HepG2 (cell line): ENCODE measurements at places on chromosomes 13 and 19. TPM values are rescaled to one million over a fixed set of nuclear protein-coding genes. Genes with fewer than 3 reads are reported as not detected.

The GFY gene
- not detected in 2 replicates for total RNA-seq

The MYO16 gene
- total RNA-seq, result not detected in 2 replicates

The TEX101 gene
- total RNA-seq, result not detected in 2 replicates

The GSX1 gene
- total RNA-seq, result not detected in 2 replicates

The NALCN gene
- total RNA-seq, result not detected in 2 replicates

The GJB2 gene
- total RNA-seq, result 0.18 TPM in 1 of 2 replicates, not detected in the other

The SYCN gene
- total RNA-seq, result not detected in 2 replicates

The ZNF729 gene
- not detected in 2 replicates for total RNA-seq

DNA sequence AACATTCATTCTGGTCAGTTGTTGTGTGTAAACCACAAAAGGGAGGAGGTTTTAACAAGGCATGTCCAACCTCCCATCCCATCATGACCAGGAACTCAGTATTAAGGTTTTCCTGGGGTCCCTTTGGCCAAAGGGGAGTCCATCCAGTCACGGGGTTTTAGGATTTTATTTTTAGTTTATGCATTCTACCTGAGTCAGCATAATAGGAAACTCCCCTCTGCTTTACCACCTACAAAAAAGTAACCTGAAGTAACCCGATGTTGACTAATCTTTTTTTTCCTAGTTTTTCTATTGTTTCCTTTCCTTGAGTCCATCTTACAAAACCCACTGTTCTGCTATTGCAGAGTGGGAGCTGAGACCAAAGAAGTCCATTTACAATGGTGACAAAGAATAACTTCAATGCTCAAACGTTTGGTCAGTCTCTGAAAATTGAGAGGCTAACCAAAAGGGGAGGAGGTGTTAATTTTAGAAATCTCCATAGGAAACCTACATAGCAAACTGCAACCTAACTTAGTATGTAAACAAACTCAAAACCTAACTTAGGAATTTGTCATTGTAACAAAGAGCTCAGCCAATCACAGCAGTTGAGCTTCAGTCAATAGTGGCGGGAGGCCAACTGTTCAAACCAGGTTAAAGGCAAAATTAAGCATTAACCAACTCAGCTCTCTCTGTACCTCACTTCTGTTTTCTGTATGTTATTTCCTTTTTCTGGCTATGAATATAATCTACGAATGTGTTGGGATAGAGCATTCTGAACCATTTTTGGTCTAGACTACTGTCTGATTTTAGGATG lies 1954.1 kb downstream of the PCDH9 start:
- DNase-seq, result no peak

GRCh38 chr13:62119739-62120700 lies 704.4 kb upstream of the PCDH20 start:
- no peak for DNase-seq

GRCh38 chr13:29969286-29969685 lies 118.9 kb upstream of the UBL3 start:
- DNase-seq, result no peak

GRCh38 chr13:71578048-71578447 lies 289.0 kb downstream of the DACH1 start:
- DNase-seq, result no peak

GRCh38 chr13:113451951-113452421 lies 1.3 kb downstream of the ADPRHL1 start:
- no peak for DNase-seq

DNA sequence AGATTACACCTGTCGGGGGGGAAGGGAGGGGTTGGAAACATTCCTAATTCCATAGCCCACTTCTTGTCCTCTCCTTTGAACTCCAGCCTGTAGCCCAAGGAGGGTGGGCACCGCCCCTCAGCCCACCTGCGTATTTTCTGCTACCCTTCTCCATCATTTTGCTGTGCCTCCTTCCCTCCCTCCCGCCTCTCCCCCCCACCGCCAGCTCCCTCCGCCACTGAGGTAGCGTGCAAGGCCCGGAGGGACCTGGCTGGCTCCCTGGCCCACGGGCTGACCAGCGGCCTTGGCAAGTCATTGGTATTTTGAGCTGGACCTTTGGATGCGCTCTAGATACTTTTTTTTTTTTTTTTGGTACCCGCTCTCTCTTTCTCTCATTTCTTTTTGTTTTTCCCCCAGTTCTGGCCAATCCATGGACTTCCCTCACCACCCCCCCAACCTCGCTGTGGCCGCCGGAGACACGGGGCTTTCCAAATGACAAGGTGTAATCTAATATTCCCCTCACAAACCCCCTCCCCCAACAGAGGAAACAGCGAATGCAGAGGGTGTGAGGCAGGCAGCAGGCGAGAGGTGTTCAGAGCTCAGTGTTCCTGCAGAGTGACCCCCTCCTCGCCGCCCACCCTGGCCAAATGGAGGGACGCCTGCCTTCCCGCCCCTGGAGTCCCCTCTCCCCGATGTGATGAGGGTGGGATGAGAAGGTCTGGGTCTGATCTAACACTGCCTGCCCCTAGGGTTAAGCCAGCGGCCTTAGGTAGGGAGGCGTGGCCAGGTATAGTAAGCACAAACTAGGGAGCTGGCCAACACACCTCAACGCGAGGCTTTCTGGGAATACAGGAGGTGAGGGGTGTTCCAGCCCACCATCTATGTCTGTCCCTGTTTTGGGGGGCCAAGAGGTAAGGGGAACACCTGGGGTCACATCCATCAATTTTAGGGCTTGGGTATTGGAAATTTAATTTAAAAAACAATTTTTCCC lies 89.2 kb downstream of the PTPRS start:
- DNase-seq, result no peak

GRCh38 chr13:113620036-113620796 lies 35.7 kb downstream of the TFDP1 start:
- DNase-seq, result no peak

DNA sequence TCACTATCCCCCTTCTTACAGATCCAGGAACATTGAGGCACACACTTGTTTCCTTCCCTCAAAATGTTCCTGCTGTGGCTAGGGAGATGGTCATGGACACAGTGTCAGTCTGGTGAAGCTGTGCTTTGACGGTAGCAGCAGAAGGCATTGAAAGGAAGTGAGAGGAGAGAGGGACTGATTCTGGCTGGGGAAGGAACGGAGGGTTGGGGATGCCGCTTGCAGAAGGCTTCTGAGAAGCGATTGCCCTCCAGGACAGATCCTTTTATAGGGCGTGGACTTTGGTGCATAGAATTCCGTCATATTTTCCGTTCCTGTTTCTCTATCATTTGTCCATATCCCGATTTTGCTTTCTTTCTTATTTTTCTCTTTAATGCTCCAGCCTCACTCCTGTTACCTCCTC lies 14.1 kb upstream of the MYH14 start:
- DNase-seq, result no peak

- DNase-seq, result no peak
These were observed 7.7 kb downstream of the DOCK6 start for GRCh38 chr19:11254666-11255065.

DNA sequence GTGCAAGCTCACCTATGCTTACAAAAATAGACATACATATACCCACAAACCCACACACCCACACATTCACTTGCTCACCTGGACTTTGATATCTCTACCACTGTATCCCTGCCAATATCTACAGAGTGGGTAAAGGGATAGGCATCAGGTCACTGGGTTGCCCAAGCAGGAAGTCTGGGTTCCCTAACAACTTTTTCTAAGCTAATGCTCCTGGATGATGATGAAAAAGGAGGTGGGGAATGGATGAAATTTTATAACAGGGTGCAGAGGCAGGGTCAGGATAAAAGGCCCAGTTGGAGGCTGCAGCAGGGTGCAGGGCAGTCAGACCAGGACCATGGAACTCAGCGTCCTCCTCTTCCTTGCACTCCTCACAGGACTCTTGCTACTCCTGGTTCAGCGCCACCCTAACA lies at the start of gene CYP2B6:
CYP2B6 (plus strand) TSS at position 311 of the 410 bp plus-strand sequence; CDS start at position 335, 24 bp downstream.
- DNase-seq, result no peak

- peak; percentile 88 for DNase-seq
These were observed 7.3 kb downstream of the MRPL4 start for GRCh38 chr19:10259162-10259905.

DNA sequence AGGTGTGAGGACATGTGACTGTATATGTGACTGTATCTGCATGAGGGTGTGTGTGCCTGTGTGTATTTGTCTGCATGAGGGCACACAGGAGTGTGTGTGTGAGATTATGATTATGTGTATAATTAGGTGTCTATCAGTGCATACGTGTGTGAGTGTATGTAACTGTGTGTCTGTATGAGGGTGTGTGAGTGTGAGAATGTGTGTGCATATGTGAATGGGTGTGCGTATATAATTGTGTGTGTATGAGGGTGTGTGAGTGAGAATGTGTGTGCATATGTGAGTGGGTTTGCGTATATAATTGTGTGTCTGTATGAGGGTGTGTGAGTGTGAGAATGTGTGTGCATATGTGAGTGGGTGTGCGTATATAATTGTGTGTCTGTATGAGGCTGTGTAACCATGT lies 3.0 kb upstream of the ACSBG2 start:
- DNase-seq, result no peak

DNA sequence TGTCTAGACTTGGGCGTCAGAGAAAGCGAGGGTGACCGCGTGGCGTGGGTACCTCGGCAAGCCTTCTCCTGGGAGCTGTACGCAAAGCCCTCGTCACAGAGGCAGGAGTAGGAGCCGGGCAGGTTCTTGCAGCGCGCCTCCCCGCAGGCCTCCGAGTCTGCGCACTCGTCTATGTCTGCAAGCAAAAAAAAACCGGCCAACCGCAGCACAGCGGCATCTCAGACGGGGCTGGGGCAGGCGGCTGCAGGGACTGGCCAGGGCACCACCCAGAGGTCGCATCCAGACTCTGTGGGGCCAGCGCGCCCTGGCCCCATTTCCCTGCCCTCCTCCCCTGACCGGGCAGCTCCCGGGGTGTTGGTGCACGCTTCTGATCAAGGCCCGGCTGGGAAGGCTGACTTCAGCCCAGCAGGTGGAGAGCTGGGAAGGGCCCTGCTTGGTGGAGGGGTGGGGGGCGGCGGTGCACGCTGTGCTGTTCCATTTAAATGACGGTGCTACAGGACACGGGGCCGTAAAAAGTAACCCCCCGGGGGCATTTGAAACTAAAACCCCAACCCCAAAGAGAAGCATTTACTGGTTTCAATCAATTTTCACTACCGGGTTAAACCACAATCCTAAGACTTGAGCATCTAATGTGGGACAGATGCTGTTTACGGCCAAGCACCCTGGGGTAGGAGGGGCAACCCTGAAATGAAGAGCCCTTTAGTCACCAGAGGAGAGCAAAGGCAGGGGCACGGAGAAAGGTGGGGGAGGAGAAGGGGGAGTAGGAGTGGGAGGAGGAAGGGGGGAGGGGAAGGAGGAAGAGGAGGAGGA lies 28.2 kb downstream of the GAS6 start:
- DNase-seq, result no peak

DNA sequence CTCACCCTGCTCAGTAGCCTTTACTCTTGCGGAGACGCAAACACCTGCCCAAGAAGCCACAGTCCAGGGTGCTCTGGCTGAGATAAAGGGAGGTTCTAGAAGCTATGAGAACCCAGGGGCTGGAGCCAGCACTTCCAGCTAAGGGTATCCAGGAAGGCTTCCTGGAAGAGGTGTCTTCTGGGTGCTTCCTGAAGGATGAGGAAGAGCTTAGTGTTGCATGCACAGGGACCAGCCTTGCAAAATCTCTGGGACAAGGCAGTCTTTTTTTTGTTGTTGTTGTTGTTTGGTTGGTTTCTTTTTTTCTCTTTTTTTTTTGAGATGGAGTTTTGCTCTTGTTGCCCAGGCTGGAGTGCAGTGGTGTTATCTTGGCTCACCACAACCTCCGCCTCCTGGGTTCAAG lies 20.6 kb downstream of the MYBPC2 start:
- DNase-seq, result no peak

DNA sequence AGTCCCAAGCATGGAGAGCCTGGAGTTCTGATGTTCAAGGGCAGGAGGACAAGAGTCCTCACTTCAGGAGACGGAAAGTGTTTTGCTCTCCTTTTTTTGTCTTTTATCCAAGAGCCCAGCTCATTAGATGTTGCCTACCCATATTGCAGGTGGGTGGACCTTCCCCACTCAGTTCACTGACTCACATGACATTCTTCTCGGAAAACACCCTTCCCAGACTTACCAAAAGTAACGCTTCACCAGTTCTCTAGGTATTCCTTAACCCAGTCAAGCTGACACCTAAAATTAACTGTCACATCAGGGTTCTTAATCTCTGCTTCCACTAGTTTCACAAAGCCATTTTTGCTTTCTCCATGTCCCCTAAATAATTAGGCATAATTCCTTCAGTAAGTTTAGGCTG lies 2215.4 kb upstream of the PCDH20 start:
- DNase-seq, result no peak

DNA sequence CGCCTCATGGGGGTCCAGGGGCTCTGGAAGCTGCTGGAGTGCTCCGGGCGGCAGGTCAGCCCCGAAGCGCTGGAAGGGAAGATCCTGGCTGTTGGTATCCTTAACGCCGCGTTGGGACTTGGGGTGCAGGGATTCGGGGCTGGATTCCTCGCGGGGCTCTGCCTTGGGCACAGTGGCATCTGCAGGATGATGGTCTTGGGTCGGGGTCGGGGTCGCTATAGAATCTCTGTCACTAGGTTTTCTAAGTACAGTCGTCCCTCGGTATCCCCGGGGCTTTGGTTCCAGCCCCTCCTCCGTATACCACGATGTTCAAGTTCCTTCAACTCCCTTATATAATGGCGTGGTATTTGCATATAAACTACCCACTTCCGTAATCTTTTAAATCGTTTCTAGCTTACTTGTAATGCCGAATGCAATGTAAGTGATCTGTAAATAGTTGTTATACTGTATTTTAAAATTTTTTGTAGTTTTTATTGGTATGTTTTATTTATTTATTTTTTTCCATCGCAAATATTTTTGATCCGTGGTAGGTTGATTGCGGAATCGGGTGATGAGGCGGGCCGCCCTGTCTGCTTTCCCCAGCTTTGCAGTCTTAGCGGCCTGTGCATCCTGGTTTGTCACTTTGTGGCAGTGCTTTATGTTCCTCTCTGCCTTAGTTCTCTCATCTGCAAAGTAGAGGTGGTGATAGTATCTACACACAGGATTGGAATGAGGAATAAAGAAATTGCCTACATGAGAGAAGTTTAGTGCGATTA lies 606 bp downstream of the ERCC5 start:
- DNase-seq, result peak; percentile 21
